ENCODE measurements at places on chromosomes 3 and 15.

DNA sequence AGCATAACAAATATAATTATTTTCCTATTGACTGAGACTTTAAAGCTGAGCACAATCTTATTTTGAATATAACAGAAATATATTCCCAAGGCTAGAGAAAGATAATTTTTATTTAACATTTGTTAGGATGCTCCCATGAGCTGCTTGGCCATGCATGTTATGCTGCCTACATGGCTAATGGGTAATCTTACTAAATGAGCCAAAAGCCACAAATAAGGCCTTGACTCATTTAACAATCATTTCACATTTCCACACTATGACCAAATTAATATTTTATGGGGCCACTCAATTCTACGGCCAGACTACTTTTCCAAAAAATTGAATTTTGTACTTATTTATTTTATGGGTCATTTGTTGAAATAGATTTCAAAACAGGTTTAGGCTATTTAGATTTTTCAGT lies 141.7 kb downstream of the MEIS2 start:
- no peak for DNase-seq

- DNase-seq: peak; percentile 47
Observed at GRCh38 chr3:134650431-134651346, at the start of gene KY. Gene KY (minus strand): TSS chr3:134651022. CDS start chr3:134650960, 62 bp downstream.

GRCh38 chr3:1513662-1514061 lies 420.8 kb downstream of the CNTN6 start:
- no peak for DNase-seq

- peak; percentile 40 for DNase-seq
Observed at GRCh38 chr3:70832834-70833205, 520.4 kb upstream of the MDFIC2 start.

DNA sequence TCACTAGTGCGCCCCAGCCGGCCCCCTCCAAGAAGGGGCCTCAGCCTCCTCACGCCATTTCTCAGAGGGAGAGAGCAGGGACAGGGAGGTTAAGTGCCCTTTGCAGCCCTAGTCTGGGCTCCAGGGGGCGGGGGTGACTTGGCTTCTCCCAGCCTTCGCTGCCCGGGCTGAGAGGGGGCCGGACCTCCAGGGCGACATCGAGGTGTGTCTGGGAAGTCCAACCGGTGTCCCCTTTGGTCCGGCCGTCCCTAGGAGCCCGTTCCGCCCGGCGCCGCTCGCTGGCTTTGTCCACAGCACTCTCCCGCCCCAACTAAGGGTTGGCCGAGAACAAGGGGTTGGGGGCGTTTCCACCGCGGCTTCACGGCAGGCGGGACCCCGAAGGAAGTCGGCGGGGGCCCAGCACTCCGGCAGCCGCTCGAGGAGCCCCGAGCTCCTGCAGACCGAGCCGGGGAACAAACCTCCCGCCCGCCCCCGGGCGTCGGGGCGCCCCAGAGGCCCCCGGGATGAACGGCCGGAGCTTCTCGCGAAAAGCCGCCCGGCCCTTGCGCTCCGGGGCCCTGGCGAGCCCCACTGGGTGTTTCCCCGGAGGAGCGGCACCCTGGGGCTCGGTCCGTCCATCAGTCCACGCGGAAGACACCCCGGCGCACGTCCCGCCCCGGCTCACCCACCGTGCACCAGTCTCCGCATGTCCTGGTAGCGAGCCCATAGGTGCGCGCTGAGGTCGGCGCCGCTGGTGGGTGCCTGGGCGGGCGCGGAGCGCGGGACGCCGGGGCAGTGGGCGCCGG lies 627 bp downstream of the NT5DC2 start:
- DNase-seq: peak; percentile 31

- no peak for DNase-seq
Observed at GRCh38 chr3:101026244-101026643, 33.0 kb upstream of the ABI3BP start.
